Kidney (tissue), 22 donors: ENCODE measurements at places on chromosomes 16 and 17. TPM values are rescaled to one million over a fixed set of nuclear protein-coding genes. Genes with fewer than 3 reads are reported as not detected.

DNA sequence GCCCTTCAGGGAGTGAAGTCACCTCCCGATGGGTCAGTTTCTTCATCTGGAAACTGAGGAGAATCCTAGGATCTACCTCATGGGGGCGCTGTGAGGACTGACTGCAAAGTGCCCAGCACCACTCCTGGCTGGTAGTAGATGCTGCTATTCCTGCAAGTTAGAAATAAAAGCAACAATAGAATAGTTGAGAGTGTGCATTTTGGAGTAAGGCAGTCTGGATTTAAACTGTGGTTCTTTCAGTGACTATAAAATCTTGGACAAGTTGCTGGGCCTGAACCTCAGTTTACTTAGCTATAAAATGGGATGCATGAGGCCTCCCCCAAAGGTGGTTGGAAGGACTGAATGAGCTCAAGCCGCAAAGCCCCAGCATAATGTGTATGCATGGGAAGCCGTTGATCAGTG lies 70.6 kb downstream of the CYB5B start:
- no peak for DNase-seq

GRCh38 chr16:83791916-83792315 lies 15.9 kb upstream of the HSBP1 start:
- DNase-seq: no peak

DNA sequence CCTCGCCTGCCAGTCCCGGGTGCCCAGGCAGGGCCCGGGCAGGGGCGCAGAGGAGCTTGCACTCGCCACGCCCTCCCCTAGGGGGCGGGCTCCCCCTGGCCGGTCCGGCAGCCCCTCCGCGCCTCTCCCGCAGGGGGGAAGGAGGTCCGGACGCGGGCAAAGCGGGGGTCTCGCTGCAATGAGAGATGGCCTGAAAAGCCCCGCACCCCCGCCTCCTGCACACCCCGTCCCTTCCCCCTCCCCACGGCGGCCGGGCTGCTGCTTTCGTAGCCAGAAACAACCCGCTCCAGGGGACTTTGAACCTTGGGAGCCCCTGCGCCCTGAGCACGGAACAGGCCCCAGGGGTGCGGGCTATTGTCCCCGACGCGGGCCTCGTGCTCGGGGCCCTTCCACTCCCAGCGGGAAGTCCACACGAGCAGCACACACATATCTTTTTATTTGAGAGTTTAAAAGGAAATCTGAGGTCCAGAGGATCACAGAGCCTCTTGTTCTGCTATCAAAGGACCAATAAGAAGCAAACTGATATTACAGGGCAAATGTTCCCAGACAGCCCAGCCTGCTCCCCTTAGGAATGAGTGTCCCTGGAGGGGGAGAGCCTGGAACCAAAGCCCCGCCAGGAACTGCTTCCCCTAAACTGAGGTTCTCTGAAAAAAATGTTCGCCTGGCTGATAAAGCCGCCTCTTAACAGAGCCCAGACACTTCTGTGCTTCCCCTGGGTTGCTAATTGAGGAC lies 5.8 kb upstream of the CBX4 start:
- peak; percentile 74 for DNase-seq

DNA sequence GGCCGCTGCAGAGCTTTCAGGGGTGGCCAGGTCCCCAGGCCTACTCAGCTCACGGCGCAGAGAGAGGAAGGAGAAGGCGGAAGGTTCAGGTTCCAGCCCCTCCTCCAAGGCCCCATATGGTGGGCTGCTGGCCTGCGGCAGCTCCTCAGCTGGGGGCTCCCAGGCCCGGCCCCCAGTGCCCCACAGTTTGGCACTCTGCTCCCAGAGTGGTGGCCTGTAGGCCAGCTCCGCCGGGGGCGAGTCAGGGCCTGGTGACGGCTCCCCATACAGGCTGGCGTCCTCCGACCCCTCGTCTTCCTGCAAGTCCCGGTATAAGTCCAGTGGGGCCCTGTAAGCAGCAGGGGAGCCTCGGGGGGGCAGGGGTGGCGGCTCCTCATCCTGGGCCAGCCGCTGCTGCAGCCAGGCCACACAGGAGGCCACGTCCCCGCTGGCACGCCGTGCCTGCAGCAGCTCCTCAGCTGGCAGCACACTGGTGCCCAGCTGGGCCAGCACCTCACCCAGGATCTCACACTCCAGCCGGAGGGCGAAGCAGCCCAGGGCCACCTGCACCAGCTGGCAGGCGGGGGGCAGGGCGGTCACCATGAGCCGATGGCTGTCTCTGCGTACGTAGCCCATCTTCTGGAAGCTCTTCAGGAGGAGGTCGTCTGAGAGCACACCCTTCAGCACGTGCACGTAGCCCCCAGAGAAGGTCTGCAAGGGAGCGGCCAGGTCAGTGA lies 3.7 kb downstream of the SPATA2L start:
- no peak for DNase-seq

DNA sequence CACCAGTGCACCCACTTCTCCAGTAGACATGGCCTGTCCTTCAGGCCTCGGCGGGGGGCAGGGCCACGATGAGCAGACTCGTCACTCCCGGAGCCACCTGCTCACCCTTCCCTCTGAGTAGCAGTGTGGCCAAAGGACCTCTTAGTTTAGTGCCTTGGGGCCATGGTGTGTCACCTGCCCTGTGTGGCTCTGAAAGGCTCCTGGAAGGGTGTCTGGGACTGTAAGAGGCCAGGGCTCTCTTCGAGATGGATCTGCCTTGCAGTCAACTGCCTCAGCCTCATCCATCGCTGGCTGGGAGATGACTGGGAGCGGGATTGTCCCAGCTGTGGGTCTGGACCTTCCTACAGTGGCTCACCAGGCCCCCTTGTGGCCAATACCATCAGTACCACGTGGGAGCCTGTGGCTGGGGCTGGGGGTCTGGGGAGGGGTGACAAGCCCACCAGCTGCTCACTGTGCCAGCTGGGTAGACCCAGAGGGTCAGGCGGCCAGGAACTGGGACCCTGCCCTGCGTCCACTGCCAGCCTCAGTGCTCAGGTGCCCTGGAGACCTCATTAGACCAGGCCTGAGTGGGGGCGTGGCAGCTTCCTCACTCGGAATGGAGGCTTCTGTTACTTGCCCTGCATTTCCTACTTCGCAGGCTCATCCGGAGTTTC lies 133.4 kb downstream of the OR1D5 start:
- DNase-seq: peak; percentile 55

DNA sequence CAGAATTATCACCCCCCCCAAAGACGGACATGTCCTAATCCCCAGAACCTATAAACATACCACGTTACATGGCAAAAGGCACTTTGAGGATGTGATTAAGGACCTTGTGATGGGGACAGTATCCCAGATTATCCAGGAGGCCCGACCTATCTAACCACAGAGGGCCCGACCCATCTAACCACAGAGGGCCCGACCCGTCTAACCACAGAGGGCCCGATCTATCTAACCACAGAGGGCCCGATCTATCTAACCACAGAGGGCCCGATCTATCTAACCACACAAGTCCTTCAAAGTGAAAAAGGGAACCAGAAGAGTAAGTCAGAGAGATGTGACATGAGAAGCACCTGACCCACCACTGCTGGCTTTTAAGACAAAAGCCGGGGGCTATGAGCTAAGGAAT lies 56.8 kb downstream of the ANKFY1 start:
- DNase-seq: no peak

CACNA1G gene
- 0.06 TPM for total RNA-seq

SLC9A5 gene
- total RNA-seq: 1.1 TPM

KRTAP4-6 gene
- total RNA-seq: not detected

NACA2 gene
- not detected for total RNA-seq

FAM20A gene
- total RNA-seq: 77.7 TPM
